Endothelial cell of umbilical vein (primary cell): ENCODE measurements at places on chromosomes 12 and 14. TPM values are rescaled to one million over a fixed set of nuclear protein-coding genes. Genes with fewer than 3 reads are reported as not detected.

GRCh38 chr14:36227802-36228201, 51.3 kb upstream of the PTCSC3 start:
- H3K27me3 ChIP-seq: no peaks in the 10 kb centered on the region
- H3K4me1 ChIP-seq: peaks cover 5% of the 10 kb centered on the region
- H3K27ac ChIP-seq: no peak overlapping the region
- no peak overlapping the region for H3K4me3 ChIP-seq
- no peaks in the 10 kb centered on the region for H3K36me3 ChIP-seq

- H3K4me3 ChIP-seq: no peak overlapping the region
- no peak overlapping the region for H3K27ac ChIP-seq
- H3K36me3 ChIP-seq: no peaks in the 10 kb centered on the region
Measured at GRCh38 chr14:54647378-54647777, 80.5 kb downstream of the SAMD4A start.

DNA sequence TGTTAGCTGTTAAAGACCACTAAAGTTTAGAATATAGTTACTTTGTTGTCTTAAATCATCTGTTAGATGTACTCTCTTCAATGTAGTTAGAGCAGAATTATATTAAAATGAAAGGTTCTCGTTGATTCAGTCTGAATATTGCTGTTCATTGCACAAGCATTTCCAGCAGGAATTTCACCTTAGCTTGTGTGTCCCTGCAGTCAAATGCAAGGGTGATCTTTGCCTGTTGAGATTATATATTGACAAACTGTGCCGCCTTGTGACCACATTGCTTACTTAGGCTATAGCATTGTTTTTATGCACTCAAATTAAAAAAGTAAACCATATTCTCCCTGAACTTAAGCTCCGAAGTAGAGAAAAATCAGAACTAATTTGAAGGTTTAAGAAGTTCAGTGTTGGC, 39.5 kb downstream of the ATP2A2 start:
- no peak overlapping the region for H3K27ac ChIP-seq
- H3K27me3 ChIP-seq: no peaks in the 10 kb centered on the region
- no peak for DNase-seq

DNA sequence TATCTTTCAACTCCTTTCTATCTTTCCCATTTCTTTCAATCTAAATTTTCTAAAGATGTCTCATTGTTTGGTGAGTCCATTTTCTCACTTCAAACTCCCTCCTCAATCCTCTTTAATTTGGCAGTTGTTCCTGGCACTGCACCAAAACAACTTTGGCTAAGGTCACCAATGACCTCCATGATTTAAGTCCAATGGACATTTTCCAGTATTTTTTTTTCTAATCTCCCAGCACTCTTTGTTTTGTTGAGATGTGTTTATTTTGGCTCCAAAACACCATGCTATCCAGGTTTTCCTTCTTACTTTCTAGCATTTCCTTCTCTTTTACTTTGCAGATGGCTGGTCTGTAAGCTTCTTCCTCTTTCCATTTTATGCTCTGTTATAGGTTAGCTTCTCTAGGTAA, 42.5 kb upstream of the OTOGL start:
- peak; percentile 98 for DNase-seq
- no peak overlapping the region for H3K27ac ChIP-seq
- no peaks in the 10 kb centered on the region for H3K36me3 ChIP-seq
- peaks cover 2% of the 10 kb centered on the region for H3K27me3 ChIP-seq

GRCh38 chr14:104895786-104896661, 28.7 kb upstream of the PLD4 start:
- no peak overlapping the region for H3K4me3 ChIP-seq
- H3K27ac ChIP-seq: no peak overlapping the region
- no peak for DNase-seq

- H3K27ac ChIP-seq: peak within 1 kb of the TSS; percentile 85
- peak; percentile 56 for DNase-seq
- peak within 1 kb of the TSS; percentile 85 for H3K4me3 ChIP-seq
- H3K27me3 ChIP-seq: no peaks in the 10 kb centered on the region
- H3K4me1 ChIP-seq: peaks cover 58% of the 10 kb centered on the region
- no peaks in the 10 kb centered on the region for H3K36me3 ChIP-seq
Measured at GRCh38 chr12:6200256-6201212, at the start of gene CD9. CD9 (plus strand) TSS chr12:6200400; CDS start chr12:6200500, 100 bp downstream.

DNA sequence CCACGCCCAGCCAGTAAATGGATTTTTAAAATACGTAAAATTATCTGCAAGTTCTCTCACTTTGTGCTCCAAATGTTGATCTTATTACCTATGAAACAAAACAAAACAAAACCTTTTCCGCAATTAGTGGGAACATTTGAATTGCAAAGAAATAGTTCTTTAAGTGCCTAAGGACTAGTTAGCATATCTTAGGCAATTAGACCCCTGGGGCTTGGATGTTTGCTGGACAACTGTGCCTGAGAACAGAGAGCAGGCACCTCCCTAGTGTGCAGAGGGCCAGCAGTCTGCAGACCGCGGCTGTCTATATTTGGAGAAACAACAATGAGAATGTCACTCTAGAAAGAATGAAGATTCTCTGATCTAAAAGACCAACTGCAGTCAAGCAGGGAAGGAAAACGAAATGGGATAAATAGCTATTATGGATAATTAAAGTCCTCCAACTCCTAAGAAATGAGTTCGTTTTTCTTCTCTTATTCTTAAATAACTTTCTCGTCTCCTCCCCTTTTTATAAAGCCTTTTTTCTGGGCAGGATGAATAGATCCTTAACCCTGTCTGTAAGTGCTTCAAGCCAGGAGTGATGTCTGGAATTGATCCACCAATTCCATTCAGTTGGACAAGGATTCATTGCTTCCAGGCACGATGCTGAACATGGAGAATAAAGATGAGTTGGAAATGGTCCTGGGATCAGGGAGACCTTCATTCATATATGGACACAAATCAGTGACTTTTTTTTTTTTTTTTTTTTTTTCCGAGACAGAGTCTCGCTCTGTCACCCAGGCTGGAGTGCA, 16.2 kb downstream of the SLC17A8 start:
- no peak overlapping the region for H3K27ac ChIP-seq
- H3K36me3 ChIP-seq: no peaks in the 10 kb centered on the region
- H3K4me1 ChIP-seq: no peaks in the 10 kb centered on the region
- H3K27me3 ChIP-seq: no peaks in the 10 kb centered on the region
- no peak overlapping the region for H3K4me3 ChIP-seq
- DNase-seq: no peak

FOXN4 gene
- total RNA-seq: not detected in 2 replicates

MUCL1 gene
- not detected in 2 replicates for total RNA-seq

CMTM5 gene
- total RNA-seq: not detected in 2 replicates
